ENCODE measurements at places on chromosomes 4 and X. TPM values are rescaled to one million over a fixed set of nuclear protein-coding genes. Genes with fewer than 3 reads are reported as not detected.

Gene ARR3
- total RNA-seq: not detected

Gene TENM3
- 5.4 TPM for total RNA-seq

Gene MAGEC2
- total RNA-seq: not detected

Gene SPOCK3
- 2.2 TPM for total RNA-seq

Gene RAI2
- 0.66 TPM for total RNA-seq

Gene HAUS3
- total RNA-seq: 9.5 TPM

- H3K4me3 ChIP-seq: no peak overlapping the region
- H3K36me3 ChIP-seq: no peaks in the 10 kb centered on the region
- DNase-seq: no peak
- no peak overlapping the region for H3K27ac ChIP-seq
- H3K4me1 ChIP-seq: no peaks in the 10 kb centered on the region
Observed at GRCh38 chr4:27058819-27059406, 198.3 kb downstream of the STIM2 start.

DNA sequence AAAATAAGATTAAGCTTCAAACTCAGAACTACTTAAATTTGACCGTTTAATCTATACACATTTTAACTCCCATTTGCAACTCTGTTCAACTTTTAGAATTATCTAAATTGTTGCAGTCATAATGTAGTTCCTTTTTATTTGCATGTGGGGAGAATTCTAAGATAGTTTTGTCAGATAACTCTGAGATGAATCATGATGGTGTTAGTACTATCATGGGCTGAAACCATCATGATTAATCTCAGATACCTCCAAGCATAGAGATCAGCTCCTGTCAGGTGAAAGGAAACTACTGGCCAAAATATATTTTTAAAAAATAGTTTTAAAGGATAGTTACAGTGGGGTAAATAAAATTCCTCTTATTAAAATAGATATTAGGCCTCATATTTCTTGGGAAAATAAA is 39.0 kb downstream of the FBXO8 start:
- peaks cover 6% of the 10 kb centered on the region for H3K4me1 ChIP-seq
- DNase-seq: peak; percentile 35
- H3K27ac ChIP-seq: no peak overlapping the region
- no peak overlapping the region for H3K4me3 ChIP-seq

- no peak overlapping the region for H3K4me3 ChIP-seq
- no peaks in the 10 kb centered on the region for H3K4me1 ChIP-seq
- peaks cover 4% of the 10 kb centered on the region for H3K36me3 ChIP-seq
- no peak for DNase-seq
- no peaks in the 10 kb centered on the region for H3K27me3 ChIP-seq
- H3K27ac ChIP-seq: no peak overlapping the region
Observed at GRCh38 chrX:9997524-9997923, 30.4 kb downstream of the CLDN34 start.

- H3K36me3 ChIP-seq: peaks cover 15% of the 10 kb centered on the region
- no peak for DNase-seq
- H3K27me3 ChIP-seq: no peaks in the 10 kb centered on the region
- H3K4me3 ChIP-seq: no peak overlapping the region
- H3K4me1 ChIP-seq: no peaks in the 10 kb centered on the region
Observed at GRCh38 chr4:183691897-183692296, 32.8 kb downstream of the TRAPPC11 start.

DNA sequence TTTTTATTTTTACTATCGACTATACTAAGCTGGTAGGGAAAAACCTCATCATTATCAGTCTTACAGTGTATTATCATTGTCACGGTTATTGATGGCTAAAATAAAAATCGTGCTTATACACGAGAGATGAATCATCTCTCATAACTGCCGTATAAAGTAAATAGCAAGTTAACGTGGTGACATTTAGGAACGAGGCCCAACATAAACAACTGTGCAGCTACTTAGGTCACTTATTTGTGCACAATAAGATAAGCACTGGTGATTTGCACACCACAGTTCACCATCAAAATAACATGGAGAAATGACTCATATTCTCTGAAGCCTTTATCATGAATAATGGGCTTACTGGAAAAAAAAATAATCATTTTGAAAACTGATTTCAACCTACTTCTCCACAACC is 482.0 kb upstream of the TENM3 start:
- no peaks in the 10 kb centered on the region for H3K4me1 ChIP-seq
- H3K36me3 ChIP-seq: no peaks in the 10 kb centered on the region

- no peak overlapping the region for H3K27ac ChIP-seq
- peak; percentile 9 for DNase-seq
- H3K4me1 ChIP-seq: no peaks in the 10 kb centered on the region
- H3K27me3 ChIP-seq: no peaks in the 10 kb centered on the region
- H3K36me3 ChIP-seq: no peaks in the 10 kb centered on the region
- H3K4me3 ChIP-seq: no peak overlapping the region
Observed at GRCh38 chrX:137166591-137166990, 132.8 kb upstream of the GPR101 start.

DNA sequence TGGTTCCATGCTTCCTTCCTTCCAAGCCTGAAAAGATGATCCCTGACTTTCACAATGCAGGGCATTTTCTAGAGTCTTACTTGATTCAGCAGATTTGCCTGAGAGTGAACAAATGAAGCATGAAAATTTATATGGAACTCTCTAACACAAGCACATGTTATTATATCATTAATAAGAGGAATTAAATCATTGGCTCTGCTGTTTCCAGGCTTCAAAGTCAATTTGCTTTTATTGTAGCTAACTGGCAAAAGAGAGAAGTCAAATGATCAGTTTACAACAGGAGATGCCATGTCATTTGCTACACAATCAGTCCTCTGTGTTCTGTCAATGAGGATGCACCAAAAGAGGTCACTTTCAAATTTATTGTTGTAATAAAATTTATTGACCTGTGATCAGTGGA is 101.5 kb upstream of the UGT8 start:
- H3K4me3 ChIP-seq: no peak overlapping the region
- H3K27ac ChIP-seq: no peak overlapping the region
- no peak for DNase-seq
- H3K27me3 ChIP-seq: no peaks in the 10 kb centered on the region
- H3K4me1 ChIP-seq: no peaks in the 10 kb centered on the region
